ENCODE measurements at places on chromosomes 5 and 9.

DNA sequence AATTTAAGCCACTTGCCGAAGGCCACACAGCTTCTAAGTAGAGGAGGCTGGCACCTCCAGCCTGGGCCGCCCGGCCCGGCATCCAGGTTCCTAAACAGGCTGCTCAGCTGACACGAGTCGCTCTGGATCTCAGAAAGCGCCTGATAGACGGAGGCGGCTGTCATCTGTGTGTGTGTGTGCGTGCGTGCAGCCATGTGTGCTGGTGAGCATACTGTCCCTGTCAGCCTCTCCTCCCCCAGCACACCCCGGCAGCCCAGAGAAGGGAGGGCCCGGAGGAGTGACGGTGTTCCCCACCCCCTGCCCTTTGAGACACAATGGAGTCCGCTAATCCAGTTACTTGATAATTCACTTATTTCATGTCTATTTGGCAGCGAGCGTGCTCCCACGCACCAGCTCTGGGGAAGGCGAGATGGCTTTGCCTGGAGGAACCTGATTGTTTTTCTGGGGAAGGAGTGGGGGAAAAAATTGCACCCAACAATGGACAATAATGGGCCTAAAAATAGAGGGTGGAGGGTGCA is 20.0 kb downstream of the NTNG2 start:
- DNase-seq, result no peak

DNA sequence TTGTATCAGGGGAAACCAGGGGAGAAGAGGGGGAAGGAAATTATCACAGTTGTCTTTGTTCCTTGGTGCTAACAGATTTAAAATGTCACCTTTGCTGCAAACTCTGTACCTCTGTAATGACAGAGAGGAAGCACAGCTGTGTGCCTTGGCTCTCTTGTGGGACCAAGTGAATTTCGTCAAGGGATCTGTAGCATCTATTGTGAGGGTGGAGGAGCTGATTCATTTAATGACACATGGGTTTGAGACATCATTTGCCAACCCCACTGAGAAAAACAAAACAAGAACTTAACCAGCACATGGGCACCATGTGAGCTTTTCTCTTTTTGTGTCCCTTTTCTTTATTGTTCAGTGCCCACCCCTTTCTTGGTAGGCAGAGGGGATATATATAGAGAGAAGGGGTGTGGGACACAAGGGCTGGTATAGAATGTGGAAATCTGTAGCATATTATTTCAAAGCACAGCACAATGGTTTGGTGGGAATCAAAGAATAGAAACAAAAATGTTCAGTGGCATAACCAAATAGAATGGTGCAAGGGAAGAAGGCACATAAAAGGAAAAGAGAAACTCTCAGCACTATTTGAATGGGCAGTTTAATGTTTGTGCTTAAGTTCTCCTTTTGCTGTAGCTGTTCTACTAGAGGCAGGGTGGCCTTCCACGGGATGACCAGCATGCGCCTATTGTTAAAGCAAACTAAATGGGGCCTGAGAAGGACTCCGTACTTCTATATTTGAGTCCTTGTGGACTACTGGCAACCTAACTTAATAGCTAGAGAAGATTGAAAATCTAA is 63.3 kb downstream of the LIX1 start:
- DNase-seq, result no peak

DNA sequence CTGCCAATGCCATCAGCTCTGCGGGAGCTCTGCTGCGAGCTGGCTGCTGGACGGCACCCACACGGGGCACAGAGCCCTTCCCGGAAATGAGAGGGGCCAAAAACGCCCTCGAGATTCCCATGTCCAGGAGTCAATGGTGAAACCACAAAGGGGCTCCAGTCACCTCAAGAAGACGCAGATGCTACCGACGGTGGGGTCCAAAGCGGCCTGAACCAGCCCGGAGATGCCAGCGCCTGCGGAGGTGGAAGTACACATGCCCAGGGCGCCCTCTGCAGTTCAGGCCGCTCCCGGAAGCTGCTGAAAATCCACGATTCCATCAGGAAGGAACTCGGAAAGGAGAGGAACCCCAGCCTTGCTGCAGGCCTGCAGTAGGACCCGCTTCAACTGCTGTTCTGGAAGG is 82.4 kb upstream of the SELENOP start:
- no peak for DNase-seq

DNA sequence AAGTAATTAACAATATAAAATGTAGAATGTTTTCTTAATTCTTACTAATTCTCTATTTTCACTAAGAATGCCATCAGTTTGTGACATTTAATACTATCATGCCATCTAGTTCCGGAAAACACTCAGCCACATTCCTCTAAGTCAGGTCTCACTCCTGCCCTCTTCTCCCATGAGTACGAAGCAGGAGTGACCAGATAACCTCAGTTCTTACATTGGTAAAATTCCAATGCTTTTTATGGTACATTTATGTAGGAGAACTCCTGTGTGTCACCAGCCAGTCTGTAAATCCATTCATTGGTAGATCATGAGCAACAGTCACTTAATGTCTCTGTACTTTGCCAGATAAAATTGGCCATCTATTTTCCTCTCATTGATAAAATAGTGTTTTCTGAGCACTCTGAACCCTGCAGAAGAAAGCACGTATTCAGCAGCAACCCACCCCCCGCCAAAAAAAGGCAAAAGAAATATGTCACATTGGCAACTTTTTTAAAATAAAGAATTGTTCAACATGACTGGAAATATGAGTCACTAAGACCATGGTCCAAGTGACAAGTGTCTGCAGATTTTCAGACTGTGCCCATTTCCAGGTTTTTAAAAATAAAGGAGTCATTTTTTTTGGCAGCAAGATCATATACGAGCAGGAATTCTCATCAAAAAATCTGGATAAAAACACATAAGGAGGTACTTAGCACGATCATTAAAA is 11.8 kb downstream of the GLIS3 start:
- DNase-seq, result no peak

DNA sequence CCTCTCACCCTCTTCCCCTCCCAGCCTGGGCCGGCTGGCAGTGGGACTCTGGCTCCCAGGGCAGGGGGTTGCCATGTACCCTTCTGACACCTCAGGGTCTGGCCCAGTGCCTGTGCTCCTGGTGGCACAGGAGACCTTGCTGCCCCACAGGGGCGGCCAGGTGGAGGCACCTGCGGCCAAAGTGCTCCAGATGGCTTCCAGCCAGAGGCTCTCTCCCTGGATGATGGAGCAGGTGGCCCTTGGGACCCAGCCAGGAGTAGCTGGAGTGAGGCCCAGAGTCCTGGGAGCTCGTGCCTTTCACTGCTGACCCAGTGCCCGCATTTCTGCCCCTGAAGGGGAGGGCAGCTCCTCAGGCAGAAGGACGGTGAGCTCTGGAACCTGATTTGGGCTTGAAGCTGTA is 87.3 kb downstream of the NTNG2 start:
- no peak for DNase-seq

- no peak for DNase-seq
These were observed 62.1 kb downstream of the AOPEP start for GRCh38 chr9:94788570-94789105.

GRCh38 chr5:81544351-81545018 is 150.6 kb upstream of the ACOT12 start:
- no peak for DNase-seq

DNA sequence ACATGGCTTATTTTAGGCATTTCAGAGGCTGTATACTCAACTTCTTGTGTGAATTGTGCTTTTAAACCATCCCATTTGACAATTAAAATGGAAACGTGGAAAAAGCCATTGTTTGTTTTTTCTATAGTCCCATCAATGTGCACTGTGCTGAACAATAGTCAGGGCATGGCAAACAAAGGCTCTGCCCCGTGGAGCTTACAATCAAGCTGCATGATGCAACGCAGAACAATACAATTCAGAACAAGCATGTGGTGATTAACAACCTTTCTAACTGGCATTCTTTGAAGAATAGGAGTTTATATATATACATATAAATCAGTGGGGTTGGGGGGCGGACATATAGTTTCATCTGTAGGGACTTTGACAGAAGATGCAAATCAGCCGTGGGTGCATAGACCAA is 2125.4 kb upstream of the WWC1 start:
- DNase-seq, result no peak

- no peak for DNase-seq
These were observed 1152.9 kb upstream of the CDH6 start for GRCh38 chr5:30040488-30041118.

GRCh38 chr5:33143405-33144123 is 297.2 kb upstream of the TARS1 start:
- DNase-seq, result no peak

GRCh38 chr9:81513059-81513458 is 176.3 kb downstream of the TLE1 start:
- DNase-seq, result no peak

- no peak for DNase-seq
These were observed 28.5 kb downstream of the KCNV2 start for GRCh38 chr9:2745560-2746380.

GRCh38 chr5:2586016-2586715 is 165.3 kb downstream of the IRX2 start:
- DNase-seq, result no peak

- no peak for DNase-seq
These were observed 9.6 kb downstream of the KIAA1958 start for GRCh38 chr9:112496074-112496722.

GRCh38 chr5:16304846-16305245 is 125.3 kb upstream of the MARCHF11 start:
- DNase-seq, result no peak

DNA sequence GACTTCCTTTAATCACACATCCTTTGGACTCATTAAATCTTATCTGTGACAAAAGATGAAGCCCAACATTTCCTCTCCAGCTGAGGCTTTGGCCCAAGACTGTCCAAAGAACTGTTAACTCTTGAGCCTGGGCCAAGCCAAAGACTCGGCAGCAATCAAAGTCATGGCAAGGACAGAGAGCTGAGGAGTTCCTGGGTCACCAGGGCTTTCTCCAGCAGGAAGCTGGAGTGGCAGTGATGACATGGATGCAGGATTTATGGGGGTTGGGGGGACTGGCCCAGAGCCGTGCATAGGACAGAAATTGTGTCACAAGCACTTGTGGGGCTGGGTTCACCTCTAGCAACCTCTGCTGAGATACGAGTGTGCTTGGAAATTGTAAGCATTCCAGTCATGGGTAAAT is 440.3 kb downstream of the PLK2 start:
- no peak for DNase-seq

DNA sequence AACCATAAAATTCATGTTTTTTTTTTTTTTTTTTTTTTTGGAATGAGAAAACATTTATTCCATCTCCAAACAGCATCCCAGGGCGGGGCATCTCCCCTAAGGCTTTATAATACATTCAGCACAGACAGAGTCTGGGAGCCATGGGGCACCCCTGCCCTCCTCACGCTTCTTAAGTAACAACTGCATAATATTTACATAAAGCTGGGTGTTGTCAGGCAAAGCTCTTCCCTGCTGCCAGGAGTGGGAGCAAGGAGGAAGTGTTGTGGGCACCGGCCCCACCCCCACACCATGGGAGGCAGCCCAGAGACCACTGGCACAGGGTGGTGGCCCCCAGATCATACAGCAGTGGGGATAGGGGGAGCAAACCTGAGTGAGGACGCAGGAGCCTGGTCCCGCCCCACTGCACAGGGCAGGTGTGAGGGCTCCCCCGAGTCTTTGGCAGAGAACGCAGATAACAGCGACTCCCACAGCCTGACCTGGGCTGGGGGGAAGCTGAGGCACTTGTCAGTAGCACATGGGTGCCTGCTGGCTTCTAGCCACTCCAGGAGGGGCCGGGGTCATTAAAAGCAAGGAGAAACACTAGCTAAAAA is 86.1 kb upstream of the CEP78 start:
- DNase-seq, result no peak

GRCh38 chr5:139293202-139293506 is 386 bp upstream of the MATR3 start:
- no peak for DNase-seq

DNA sequence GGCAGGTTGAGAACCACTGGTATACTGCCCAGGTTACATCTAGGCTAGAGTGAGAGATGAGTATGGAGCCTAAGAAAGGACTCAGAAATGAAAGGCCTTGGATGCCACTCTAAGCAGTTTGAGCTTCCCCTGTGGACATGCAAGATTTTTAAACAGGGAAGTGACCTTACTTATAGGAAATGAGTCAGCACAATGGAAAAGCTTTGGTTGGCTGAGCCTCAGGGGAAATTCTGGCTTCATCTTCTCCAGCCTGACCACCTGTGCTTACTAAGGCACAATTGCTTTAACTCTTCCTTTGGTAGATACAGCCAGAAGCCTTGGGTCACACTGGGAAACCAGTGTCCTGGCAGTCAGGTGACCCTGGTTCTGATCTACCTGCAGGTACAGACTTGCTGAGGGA is 380.2 kb upstream of the ZNF462 start:
- DNase-seq, result no peak

- DNase-seq, result no peak
These were observed 45.9 kb downstream of the EHMT1 start for GRCh38 chr9:137664676-137665075.

DNA sequence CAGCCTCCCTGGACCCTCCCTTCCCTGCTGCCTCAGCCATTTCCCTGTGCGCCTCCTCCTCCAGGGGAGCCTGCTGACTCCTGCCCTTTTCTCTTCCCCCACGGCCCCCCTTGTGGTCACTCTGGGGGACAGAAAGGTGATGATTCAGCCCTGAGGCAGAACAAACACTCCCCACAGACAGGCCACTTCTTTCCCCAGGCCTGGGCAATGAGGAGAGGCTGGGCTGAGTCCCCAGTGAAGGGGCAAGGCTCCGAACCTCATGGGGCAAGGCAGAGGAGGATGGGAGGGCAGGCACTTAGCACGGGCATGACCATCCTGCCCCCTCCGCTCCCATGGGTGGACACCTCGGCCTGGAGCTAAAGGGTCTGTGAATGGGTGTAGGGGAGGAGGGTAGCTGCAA is 21.0 kb downstream of the CSF1R start:
- DNase-seq, result no peak

DNA sequence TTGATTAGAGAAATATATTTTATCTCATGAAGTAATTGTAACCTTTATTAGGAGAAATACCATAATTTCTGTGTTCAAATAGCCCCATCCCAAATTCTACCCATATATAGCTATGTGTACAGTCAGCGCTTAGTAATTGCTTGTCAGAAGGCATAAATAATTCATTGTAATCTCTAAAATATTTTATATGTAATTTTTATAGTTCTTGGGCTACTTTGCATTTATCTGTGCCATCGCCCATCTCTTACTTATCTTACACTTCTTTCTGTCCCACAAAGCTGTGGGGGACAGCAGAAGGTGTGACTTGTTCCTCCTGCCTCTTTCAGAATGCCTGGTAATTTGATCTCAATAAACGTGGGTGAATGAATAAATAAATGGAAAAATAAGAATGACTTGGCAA is 5.5 kb downstream of the ADAMTSL1 start:
- no peak for DNase-seq

GRCh38 chr9:5983042-5983441 is 32.4 kb downstream of the RANBP6 start:
- no peak for DNase-seq

DNA sequence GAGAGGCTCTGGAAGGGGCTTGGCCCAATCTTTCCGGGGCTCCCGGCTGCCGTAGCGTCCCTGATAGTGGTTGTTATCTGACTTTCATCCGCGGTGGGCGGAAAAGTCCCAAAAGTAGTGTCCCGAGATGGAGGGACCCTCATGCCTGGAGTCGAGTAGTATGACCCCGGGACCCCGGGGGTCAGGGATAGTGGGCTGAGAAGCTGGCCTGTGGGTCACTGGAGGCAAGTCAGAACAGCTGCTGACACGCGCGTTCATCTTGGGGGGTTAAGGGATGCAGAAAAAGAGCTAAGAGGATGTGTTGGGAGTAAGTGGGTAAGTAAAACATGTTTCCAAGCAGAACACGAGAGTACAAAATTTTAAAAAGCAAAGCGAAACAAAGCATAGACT is 123.4 kb downstream of the TMEM161B start:
- DNase-seq, result no peak
